PC-3 (cell line): ENCODE measurements at places on chromosomes 6 and 20. TPM values are rescaled to one million over a fixed set of nuclear protein-coding genes. Genes with fewer than 3 reads are reported as not detected.
A peak's percentile ranks its signal among the peaks of the same experiment; 100 is the strongest.

DNA sequence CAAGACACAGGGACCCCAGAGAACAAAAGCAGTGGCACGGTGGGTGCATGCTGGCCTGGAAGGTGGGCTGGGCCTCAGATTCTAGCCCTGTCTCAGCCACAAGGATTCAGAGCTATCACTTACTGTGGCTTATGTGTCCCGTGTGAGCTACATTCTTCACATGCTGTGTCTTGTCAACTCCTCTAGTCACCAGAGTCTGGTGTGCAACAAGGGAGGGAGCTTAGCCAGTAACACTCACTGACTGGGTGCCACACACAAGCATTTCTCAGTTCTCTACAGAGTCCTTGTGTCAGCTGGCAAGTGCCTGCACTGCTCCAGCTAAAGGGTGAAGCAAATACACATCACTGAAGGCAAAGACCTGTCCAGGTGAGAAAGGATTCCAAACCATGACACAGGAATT is 186.9 kb upstream of the CDYL start:
- DNase-seq = no peak

DNA sequence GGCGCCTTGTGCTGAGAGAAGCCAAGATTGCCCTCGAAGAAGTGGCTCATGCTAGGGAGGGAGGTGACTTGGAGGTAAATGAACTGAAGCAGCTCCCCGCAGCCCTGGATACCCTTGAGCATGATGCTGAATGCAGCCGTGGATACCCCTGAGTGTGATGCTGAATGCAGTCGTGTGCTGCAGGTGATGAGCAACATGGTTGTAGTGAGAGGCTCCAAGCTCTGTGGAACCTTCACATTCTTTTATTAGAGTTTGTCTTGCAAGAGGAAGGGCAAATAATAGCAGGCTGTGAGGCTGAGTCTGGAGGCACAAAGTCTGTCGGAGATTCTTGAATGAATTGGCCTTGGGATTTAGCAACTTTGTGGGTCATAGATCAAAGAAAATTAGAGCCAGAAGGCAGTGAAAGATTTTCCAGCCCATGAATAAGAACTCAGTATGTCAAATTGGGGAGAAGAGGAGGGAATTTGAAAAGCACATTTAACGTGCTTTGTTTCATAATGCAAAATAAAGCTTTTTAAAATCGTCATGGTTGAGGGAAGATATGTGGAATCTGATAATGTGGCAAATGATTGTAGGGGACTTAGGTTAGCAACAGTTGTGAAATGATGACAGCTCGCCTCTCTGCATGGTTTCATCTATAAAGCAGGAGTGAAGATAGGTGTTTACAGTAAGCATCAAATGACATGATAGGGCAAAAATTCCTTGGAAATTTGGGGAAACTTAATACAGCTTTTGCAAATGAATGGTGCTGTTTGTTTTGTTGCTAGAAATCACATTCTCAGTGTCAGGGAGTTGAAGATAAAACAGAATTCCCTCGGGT is 120.1 kb upstream of the TIAM2 start:
- no peak for DNase-seq

GRCh38 chr6:8054276-8054675 is 9.9 kb downstream of the BLOC1S5 start:
- no peak for DNase-seq

BCAS1 gene
- total RNA-seq = 0.18 and 0.35 TPM in 2 replicates

GRCh38 chr20:34891166-34892062 is 15.0 kb downstream of the ACSS2 start:
- peak; percentile 88 for DNase-seq

DNA sequence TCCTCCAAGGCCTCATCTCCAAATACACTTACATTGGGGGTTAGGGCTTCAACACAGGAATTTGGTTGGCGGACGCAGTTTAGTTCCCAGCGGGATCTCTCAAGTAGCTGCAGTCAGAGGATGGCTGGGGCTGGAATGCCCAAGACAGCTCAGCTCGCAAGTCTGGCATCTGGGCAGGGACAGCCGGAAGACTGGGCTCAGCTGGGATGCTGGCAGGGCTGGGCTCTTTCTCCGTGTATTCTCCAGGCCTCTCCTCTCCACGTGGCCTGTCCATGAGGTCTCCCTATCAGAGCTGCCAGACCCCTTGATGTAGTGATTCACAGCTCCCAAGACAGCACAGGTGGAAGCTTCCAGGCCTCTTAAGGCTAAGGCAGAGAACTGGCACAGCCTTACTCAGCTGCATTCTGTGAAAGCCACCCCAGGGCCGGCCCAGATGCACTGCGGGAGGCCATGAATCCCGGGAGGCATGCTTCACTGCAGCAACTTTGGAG is 5.0 kb downstream of the FGD2 start:
- DNase-seq = no peak

DNA sequence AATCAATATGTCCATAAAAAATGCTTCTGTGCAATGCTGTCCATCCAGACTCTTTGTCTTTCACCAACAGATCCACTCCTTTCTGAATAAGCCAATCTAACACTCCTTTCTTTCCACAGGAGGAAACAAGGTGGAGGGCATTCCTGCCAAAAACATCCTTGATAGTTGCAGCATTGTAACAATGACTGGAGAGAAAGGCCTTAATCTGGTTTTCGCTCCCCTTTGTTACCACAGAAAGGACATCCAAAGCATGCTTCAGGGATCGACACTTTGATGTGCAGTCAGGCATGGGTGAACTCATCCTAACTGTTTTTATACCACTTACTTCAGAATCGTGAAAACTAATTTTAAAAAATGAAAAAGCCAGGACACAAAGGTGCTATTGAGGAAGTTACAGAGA is 7.4 kb downstream of the IBTK start:
- DNase-seq = no peak

- peak; percentile 60 for DNase-seq
These were observed 5.6 kb upstream of the ANKRD60 start for GRCh38 chr20:58233881-58234528.

DNA sequence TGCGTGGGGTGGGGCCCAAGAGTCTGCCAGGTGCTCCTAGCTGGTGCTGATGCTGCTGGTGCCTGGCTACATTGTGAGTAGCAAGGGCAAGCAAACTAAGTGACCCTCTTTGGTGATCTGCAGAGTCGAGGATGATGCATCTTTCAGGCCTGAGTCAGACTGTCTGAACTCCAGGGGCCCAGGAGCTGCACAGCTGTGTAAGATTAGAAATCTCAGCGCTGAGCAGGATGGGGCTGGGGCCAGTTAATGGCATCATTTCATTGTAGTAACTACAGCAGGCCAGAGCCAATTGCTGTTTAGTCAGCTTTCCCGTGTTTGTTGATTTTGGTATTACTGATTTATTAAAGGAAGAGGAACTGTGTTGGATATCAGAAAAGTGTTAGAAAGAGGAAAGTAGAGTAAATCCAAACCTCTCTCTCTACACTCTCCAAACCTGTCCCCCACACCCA is 365.2 kb downstream of the PAX1 start:
- DNase-seq = no peak

- no peak for DNase-seq
These were observed 45.7 kb downstream of the RAMACL start for GRCh38 chr6:166540631-166541331.

DNA sequence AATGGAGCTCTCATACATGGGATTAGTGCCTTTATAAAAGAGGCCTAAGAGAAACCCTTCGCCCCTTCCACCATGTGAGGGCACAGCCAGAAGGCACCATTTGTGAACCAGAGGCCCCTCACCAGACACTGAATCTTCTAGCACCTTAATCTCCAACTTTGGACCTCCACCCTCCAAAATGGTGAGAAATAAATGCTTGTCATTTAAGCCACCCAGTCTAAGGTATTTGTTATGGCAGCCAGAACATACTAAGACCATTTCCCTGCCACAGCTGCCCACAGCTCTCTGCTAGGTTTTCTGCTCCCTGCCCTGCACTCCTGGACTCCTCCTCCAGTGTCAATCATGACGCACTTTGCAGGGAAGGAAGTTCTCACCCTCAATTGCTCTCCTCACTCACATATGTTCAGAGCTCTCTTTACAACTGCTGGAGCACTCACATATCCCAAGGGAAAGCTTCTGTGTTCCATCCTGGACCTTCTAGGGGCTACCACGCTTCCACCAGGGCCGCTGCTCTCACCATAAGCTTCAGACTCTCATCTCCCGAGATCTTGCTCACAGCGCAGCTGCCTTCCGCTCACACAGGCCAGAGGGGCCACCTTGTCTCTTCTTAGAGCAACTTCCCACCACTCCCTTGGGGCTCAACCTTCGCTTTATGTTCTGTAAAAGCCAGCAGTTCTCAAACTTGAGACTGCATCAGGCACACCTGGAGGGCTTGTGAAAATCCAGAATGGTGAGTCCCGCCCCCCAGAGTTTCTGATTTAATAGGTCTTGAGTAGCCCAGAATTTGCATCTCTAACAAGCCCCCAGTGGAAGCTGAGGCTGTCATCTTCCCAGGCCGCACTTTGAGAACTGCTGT is 1.6 kb upstream of the LY86 start:
- no peak for DNase-seq

DNA sequence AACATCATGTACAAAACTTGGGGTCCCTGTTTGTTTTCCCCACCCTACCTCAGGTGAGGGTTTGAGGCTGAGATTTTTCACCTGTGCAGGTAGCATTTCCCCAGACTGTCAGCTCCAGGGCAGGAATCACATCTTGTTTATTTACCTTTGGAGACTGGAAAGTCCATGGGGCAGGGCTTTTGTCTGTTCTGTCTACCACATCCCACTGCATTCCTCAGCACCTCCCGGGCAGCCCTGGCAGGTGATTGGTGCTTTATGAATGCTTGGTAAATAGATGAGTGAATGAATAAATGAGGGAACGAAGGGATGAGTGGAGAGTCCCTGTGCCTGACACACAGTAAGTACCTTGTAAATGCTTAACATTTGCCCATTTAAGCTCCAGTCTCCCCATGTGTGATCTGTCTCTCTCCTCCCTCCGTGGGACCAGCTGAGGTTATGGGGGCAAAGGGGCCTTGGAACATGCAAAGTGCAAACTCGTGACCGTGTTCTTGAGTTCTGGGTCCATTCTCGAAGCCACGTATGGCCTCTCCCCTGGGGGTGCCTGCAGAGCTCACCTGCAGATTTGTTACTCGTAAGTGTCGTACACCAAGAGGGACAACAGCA is 69.7 kb upstream of the PMEPA1 start:
- peak; percentile 88 for DNase-seq

GRCh38 chr6:64736421-64736950 is 970.5 kb downstream of the EYS start:
- peak; percentile 24 for DNase-seq

GRCh38 chr6:158256746-158257424 is 55.4 kb upstream of the TULP4 start:
- DNase-seq = no peak

DNA sequence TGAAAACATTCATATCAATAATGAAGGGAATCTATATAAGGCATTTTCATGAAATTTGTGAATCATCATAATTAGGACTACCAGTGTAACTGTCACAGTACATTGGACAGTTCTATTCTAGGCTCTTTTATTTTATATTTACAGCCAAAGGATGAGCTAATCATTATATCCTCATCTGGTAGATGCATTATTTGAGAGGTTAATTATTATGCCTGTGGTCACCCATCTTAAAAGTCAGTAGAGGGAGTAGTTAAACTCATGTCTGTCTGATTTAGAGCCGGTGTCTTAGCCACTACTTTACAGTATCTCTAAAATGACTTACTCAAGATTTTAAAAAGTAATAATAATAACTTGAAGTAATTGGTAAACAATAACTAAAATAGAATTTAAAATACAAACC is 899.3 kb upstream of the MAP3K7 start:
- no peak for DNase-seq

DNA sequence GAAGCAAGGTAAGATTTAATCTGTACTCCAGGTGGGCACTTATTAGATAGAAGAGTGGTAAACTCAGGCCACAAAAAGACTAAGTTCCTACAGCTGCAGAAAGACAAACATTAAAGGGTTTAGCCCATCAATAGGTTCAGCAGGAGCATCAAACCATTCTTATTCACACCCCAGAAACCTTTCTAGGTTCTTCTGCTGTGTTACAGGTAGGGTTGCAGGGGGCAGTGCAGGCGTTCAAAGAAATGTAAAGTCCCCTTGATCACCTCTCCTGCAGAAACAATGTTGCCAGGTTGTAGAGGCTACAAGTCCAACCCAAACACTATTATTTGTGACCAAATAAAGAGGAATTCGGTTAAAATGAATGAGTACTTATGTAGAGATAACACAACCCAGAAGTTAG is 31.8 kb downstream of the PHACTR1 start:
- DNase-seq = no peak

GRCh38 chr6:10482636-10483257 is 38.4 kb upstream of the GCNT2 start:
- DNase-seq = no peak

CGA gene
- not detected in 2 replicates for total RNA-seq

DNA sequence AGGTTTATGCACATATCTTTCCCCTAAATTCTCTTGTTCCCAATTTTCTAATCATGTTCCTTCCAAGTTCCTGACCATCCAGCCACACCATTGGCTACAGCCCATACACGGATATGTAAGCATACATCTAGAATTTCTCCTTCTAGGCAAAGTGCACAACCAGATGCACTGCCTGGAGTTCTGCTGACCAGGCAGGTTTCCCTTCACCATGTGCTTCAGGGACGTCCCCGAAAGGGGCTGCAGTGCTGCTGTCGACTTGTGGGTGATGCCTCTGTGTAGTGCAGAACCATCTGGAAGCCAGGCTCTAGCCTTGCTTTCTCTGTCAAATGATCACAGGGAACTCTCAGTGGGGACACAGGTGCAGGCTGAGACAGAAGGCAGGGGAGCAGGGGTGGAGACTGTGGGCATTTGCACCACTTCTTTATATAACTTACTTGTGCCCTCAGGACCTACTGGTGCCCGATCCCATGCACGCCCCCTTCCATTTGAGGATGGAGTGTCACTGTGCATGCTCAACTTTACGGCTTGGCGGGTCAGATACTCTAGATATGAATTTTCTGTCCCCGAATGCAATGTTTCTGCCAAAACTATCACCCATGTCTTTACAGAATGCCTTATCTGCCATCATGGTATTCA is 37.5 kb upstream of the SMOC2 start:
- DNase-seq = no peak

MUC21 gene
- not detected in 2 replicates for total RNA-seq

FAM83C gene
- total RNA-seq = 0.12 TPM in 1 of 2 replicates, not detected in the other

PTCRA gene
- not detected in 2 replicates for total RNA-seq

GRCh38 chr20:58440021-58440767 is 51.2 kb downstream of the VAPB start:
- no peak for DNase-seq

DNA sequence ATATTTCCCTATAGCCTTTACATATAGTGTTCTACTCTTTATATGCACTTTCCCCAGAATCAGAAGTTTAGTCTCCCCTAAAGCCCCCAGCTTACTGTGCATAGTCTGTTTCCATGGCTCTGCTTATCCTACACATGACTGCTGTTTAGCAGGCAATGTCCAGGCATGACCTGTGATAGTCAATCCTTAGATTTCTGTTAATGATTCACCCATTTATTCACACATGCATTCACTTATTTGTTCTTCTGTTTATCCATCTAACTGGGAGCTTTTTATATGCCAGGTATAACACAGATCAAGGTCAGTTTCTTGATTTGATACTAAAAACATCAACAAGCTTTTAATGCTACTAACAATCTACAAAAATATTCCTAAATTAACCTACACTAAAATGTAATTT is 300.8 kb downstream of the PHF3 start:
- DNase-seq = no peak
